Transverse colon (tissue), 4 donors: ENCODE measurements at places on chromosomes 1 and 21. TPM values are rescaled to one million over a fixed set of nuclear protein-coding genes. Genes with fewer than 3 reads are reported as not detected.

GJA8 gene
- total RNA-seq: not detected

PDC gene
- not detected for total RNA-seq

CLCA4 gene
- total RNA-seq: 1,312 TPM

ATAD3C gene
- not detected for total RNA-seq

CYP4Z1 gene
- total RNA-seq: not detected

AMY1C gene
- not detected for total RNA-seq

LRRC41 gene
- 43.4 TPM for total RNA-seq

FABP3 gene
- not detected for total RNA-seq

LCE3E gene
- not detected for total RNA-seq

SLC1A7 gene
- not detected for total RNA-seq

SLFNL1 gene
- total RNA-seq: 0.55 TPM

CSMD2 gene
- total RNA-seq: 0.16 TPM

IL12RB2 gene
- not detected for total RNA-seq

NPPB gene
- total RNA-seq: not detected

IGSF5 gene
- 0.27 TPM for total RNA-seq
